Activated gamma-delta T cell (primary cell): ENCODE measurements at places on chromosomes 7 and 10.

DNA sequence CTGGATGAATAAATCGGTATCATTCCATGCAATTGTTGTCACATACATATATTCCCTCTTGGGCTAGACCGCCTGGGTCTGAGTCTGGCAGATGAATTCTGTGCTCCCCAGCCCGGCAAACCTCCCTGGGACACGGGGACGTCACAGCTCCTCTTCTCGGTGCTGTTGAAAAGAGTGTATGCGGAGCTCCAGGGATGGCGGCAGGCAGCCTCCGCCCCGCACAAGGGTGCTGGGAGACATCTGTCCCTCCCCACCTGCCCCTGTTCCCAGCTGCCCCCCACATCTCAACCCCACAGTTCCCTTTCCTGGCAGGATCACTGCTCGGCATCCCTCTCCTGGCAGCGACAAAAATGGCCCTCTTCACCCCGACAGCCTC is 32.1 kb downstream of the PRKAG2 start:
- DNase-seq = no peak

GRCh38 chr10:91694170-91694794 is 61.4 kb upstream of the PPP1R3C start:
- DNase-seq = no peak

GRCh38 chr10:71009126-71009525 is 120.8 kb upstream of the PCBD1 start:
- DNase-seq = no peak

DNA sequence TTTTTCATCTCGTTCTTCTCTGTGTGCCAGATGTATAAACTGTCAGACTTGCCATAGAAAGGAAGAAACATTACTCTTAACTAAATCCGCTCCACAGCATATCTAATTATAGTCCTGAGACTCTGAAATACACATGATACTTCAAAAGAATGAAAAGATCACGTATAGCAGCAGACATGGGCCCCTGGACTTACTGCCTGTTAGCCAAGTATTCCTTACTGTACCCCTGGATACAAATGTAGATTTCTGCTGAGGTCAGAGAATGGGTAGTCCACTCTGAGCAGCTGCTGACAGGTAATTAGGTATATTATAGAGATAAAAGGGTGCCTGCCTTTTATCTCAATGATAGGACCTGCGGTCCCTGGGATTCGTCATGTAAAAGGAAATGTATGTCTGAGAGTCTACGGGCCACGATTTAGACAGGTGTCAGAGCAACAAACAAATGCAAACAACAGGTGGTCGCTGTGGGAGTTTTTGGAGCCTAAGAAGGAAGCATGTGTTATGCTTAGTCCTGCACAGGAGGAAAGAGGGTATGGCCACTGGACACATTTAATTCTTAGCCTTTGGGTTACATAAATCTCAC is 69.4 kb downstream of the VOPP1 start:
- DNase-seq = no peak

DNA sequence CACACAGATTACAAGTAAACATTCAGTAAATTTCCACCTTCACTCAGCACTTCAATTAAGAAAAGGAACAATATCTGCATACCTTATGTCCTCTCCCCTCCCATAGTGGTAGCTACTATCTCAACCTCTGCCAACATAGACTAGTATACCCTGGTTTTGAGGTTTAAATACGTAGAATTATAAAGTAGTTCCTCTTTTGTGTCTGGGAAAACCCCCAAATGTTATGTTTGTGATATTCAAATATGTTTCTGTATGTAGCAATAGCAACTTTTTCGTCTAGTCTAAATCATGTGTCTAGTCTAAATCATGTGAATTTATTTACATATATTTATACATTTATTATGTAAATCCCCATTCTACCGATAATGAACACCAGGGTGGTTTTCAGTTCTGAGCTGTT is 13.2 kb upstream of the CAMK2B start:
- DNase-seq = no peak
